NCI-H146 (cell line): ENCODE measurements at places on chromosomes 5 and 9.

- DNase-seq, result no peak
Observed at GRCh38 chr5:80194468-80194867, 61.4 kb downstream of the SERINC5 start.

DNA sequence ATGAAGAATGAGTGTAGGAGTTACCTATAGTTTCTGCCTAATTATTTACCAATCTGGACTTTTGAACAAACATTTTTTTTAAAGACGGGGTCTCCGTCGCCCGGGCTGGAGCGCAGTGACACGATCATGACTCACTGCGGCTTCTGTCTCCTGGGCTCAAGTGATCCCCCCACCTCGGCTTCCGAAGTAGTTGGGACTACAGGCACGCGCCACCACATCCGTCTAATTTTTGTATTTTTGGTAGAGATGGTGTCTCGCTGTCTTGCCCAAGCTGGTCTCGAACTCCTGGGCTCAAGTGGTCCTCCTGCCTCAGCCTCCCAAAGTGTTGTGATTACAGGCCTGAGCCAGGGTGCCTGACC is 1.5 kb downstream of the CTNNA1 start:
- no peak for DNase-seq

GRCh38 chr5:52811067-52811749 is 23.5 kb downstream of the ITGA1 start:
- DNase-seq, result no peak

GRCh38 chr9:113154946-113155345 is 4.1 kb downstream of the SLC31A2 start:
- no peak for DNase-seq

DNA sequence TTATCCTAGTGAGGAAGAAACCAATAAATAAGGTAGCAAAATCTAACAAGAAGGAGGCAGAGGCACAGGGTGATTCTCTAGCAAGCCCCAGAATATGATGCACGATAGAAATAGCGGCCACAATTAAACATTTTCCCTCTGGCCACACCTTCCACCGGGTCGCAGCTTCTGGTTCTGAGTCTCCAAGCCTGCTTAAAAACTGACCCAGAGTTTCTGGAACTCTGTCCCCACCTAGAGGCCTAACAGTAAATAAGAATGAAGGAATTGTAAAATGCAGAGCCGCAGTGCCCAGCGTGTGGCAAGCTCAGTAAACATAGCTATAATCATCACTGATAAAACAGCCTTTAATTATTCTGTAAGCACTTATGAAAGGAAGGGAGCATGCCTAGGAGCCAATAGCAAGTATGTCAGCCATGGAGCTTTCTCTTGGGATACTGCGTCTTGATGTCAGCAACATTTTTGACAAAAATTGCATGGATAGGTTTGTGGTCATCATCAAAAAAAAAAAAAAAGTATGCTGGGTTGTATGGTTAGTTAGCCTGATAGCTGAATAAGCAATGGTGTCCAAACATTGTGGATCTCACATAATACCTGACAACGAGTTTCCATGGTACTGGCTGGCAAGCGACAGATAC is 465.5 kb downstream of the DNAH5 start:
- DNase-seq, result peak; percentile 65

DNA sequence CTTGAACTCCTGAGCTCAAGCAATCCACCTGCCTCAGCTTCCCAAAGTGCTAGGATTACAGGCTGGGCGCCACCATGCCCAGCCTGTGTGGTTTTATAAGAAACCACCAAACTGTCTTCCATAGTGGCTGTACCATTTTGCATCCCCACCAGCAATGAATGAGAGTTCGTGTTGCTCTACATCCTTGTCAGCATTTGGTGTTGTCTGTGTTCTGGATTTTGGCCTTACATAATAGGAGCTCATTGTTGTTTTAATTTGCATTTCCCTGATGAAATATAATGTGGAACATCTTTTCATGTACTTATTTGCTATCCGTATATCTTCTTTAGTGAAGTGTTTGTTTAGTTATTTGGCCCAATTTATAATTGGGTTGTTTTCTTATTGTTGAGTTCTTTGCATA is 29.8 kb downstream of the PHF2 start:
- DNase-seq, result no peak
